Esophagus squamous epithelium (tissue), 5 donors: ENCODE measurements at places on chromosomes 3 and 15.
A peak's percentile ranks its signal among the peaks of the same experiment; 100 is the strongest.

DNA sequence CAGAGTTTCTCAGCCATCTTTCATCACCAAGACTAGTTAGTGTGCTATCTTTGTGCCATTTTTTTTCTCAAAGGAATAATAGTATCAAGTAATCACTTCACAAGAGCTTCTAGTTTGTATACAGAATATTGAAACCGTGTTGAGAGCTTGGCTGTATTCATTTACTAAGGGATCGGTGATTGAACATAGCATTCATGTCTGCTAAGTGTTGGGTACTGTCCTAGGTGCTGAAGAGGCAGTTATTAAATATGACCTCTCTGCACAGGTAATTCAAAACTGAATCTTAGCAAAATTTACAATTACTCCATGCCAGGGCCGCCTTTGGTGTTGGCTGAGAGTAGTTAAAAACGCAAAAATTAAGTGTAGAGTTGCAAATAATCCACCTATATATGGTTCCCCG is 355.3 kb upstream of the RORA start:
- no peaks in the 10 kb centered on the region for H3K4me1 ChIP-seq
- H3K27me3 ChIP-seq, result no peaks in the 10 kb centered on the region
- H3K4me3 ChIP-seq, result no peak overlapping the region
- no peak overlapping the region for H3K27ac ChIP-seq

DNA sequence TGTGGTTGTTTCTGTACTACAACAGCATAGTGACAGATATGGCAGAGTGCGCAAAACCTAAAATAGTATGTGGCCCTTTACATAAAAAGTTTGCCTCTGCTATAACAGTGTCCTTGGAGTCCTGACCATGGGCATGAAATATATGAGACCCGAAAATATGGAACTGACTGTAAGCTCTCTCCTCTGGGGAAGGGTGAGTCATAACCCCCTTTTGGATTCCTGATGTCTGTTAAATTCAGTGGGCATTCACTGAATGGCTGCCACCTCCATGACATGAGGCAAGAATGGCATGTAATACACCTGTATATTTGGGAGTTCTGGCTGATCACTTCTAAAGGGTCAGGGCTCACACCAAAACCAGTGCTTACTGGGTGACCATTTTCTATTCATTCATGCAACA is 6.1 kb downstream of the TBC1D2B start:
- peaks cover 72% of the 10 kb centered on the region for H3K4me1 ChIP-seq
- no peaks in the 10 kb centered on the region for H3K36me3 ChIP-seq
- H3K27me3 ChIP-seq, result no peaks in the 10 kb centered on the region
- H3K27ac ChIP-seq, result no peak overlapping the region
- no peak for DNase-seq
- no peak overlapping the region for H3K4me3 ChIP-seq

DNA sequence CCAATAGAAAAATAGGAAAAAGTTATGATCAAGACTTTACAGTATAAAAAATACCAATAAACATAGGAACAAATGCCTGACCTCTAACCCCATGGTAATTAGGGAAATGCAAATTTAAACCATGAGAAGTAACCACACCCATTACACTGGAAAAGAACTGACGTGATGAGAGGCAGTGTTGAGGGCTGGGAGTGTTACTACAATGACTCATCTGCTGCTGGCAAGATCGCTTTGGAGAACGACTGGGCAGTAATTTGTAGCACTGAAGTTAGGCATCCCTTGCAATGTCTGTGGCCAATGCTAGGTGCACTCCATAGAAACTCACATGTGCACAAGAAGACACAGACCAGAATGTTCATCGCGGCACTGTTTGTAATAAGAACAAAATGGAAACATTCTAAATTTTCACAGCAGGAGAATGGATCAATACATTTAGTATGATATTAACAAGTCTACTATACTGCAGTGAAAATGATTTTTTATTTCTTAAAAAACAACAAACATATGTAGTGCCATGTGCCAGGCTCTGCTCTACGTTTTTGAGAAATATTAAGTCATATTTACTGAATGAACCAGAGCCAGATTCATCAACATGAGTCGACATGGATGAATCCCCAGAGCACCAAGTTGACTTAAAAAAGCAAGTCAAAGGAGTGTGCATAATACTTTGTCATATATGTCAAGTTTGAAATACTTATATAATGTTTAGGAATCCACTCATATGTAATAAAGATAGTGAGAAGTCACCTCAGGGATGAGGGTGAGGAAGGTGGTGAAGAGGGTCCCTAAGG is 37.6 kb upstream of the EPHB3 start:
- peaks cover 20% of the 10 kb centered on the region for H3K4me1 ChIP-seq
- H3K27me3 ChIP-seq, result no peaks in the 10 kb centered on the region
- H3K4me3 ChIP-seq, result no peak overlapping the region
- no peaks in the 10 kb centered on the region for H3K36me3 ChIP-seq
- no peak for DNase-seq

DNA sequence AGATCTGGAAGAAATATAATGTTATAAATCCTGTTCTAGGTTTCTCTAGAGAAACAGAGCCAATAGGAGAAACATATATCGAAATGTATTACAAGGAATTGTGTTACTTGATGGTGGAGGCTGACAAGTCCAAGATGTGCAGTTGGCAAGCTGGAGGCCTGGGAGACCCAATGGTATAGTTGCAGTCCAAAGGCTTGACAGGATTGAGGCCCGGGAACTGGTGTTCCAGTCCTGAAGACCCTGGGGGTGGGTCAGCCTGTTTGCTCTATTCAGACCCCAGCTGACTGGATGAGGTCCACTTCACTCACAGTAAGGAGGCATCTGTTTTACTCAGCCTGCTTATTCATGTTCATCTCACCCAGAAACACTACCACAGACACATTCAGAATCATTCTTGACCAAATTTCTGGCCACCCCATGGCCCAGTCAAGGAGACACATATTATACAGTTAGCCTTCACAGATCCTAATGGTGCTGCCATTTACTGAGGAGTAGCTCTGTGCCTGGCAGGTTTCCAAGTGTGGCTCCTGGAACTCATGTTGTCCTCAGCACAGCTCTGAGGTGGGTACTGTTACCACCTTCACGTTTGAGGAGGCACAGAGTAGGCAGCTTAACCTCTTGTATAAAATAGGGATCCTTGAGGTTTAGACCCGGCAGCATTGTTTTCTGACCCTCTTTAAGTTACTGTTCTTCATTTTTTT is 3.7 kb downstream of the TRAK1 start:
- peaks cover 94% of the 10 kb centered on the region for H3K4me1 ChIP-seq
- H3K27ac ChIP-seq, result no peak overlapping the region
- DNase-seq, result no peak
- H3K36me3 ChIP-seq, result peaks cover 4% of the 10 kb centered on the region

DNA sequence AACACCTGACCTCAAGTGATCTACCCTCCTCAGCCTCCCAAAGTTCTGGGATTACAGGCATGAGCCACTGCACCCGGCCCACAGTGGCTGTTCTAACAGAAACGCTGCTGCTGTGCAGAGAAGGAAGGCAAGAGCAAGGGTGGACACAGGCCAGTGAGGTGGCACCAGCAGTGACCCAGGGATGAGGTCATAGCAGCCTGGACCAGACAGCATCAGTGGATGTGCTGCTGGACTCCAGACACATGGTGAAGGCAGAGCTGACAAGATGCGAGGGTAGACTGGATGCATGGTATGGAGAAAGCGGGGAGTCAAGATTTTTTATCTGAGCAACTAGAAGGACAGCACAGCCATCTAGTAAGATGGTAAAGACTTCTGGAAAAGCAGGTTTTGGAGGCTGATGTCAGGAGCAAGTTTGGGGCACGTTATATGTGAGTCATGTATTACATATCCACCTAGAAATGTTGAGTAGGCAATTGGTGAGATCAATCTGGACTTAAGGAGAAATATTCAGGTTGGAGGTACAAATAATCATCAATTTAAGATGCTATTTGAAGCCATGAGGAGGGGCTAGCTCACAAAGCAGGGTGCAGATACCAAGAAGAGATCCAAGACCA is 22.1 kb upstream of the TJP1 start:
- H3K27ac ChIP-seq, result peak overlapping the region; percentile 28
- DNase-seq, result no peak
- no peaks in the 10 kb centered on the region for H3K36me3 ChIP-seq
- peaks cover 10% of the 10 kb centered on the region for H3K4me1 ChIP-seq
- H3K27me3 ChIP-seq, result no peaks in the 10 kb centered on the region

DNA sequence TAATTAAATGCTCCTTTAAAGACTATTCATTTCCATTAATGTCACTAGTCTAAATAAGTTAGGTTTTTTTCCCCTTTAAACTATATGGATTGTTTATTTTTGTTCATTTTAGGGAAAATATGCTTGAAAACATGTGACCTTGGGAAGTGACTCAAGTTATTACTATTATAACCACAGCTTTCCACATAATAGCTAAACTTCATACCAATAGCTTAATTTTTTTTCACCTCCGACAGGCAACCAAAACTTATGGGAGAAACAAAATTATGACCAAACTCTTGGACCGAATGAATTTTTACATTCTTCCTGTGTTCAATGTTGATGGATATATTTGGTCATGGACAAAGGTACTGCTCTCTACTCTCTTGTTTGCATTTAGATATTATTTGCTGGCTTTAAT is 16.2 kb downstream of the CPA3 start:
- H3K4me3 ChIP-seq, result no peak overlapping the region
- no peaks in the 10 kb centered on the region for H3K27me3 ChIP-seq
- DNase-seq, result no peak
- no peaks in the 10 kb centered on the region for H3K36me3 ChIP-seq

GRCh38 chr3:172227340-172228035 is 188.1 kb downstream of the FNDC3B start:
- DNase-seq, result no peak
- H3K36me3 ChIP-seq, result peaks cover 13% of the 10 kb centered on the region
- no peaks in the 10 kb centered on the region for H3K27me3 ChIP-seq
- H3K4me1 ChIP-seq, result no peaks in the 10 kb centered on the region
- H3K27ac ChIP-seq, result no peak overlapping the region
- H3K4me3 ChIP-seq, result no peak overlapping the region

- DNase-seq, result no peak
- no peak overlapping the region for H3K4me3 ChIP-seq
- no peaks in the 10 kb centered on the region for H3K4me1 ChIP-seq
- no peaks in the 10 kb centered on the region for H3K27me3 ChIP-seq
- peaks cover 34% of the 10 kb centered on the region for H3K36me3 ChIP-seq
- H3K27ac ChIP-seq, result no peak overlapping the region
These were observed 34.7 kb upstream of the C3orf38 start for GRCh38 chr3:88114878-88115549.

GRCh38 chr3:196569003-196569516 is 600 bp downstream of the FBXO45 start:
- H3K4me3 ChIP-seq, result peak overlapping the region; percentile 89
- DNase-seq, result no peak
- peak overlapping the region; percentile 95 for H3K27ac ChIP-seq
- H3K36me3 ChIP-seq, result no peaks in the 10 kb centered on the region
- no peaks in the 10 kb centered on the region for H3K27me3 ChIP-seq

GRCh38 chr3:43222590-43222989 is 63.8 kb upstream of the SNRK start:
- no peaks in the 10 kb centered on the region for H3K36me3 ChIP-seq
- DNase-seq, result no peak
- H3K27ac ChIP-seq, result no peak overlapping the region
- no peaks in the 10 kb centered on the region for H3K27me3 ChIP-seq
- no peak overlapping the region for H3K4me3 ChIP-seq

GRCh38 chr3:193885832-193886231 is 250.1 kb upstream of the HES1 start:
- peak overlapping the region; percentile 83 for H3K27ac ChIP-seq
- H3K36me3 ChIP-seq, result no peaks in the 10 kb centered on the region
- H3K4me3 ChIP-seq, result no peak overlapping the region
- H3K4me1 ChIP-seq, result peaks cover 45% of the 10 kb centered on the region
- no peaks in the 10 kb centered on the region for H3K27me3 ChIP-seq

DNA sequence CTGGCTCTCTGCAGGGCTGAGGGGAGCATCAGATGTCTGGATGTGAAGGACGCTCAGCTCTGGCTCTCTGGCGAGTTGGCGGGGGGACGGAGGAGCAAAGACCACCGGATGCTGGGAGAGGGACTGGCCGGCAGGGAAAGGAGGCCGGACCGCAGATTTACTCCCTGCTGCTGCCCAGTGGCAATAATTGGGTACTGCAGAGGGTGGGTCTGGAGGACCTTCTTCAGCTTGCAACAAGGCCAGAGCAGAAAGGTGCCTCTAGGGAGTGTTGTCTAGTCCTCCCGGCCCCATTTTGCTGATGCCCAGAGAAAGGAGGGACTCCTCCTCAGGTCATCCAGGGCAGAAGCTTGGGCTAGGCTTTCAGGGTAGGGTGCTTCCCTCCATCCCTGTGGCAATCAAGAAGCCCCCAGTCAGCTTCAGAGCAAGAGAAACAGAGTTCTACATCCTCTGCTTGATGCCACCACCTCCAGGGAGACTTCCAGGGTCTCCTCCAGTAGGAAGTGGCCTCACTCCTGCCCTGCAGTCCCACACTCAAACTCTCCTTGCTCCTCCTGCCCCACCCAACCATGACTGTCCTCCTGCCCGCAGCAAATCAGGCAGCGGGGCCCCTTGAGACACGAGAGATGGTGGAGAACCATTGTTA is 20.3 kb upstream of the CSPG4 start:
- H3K4me1 ChIP-seq, result peaks cover 28% of the 10 kb centered on the region
- no peak for DNase-seq
- H3K4me3 ChIP-seq, result no peak overlapping the region
- no peaks in the 10 kb centered on the region for H3K36me3 ChIP-seq

GRCh38 chr15:48999314-48999713 is 35.6 kb upstream of the SHC4 start:
- H3K27ac ChIP-seq, result no peak overlapping the region
- no peak overlapping the region for H3K4me3 ChIP-seq
- H3K36me3 ChIP-seq, result no peaks in the 10 kb centered on the region
- no peak for DNase-seq

DNA sequence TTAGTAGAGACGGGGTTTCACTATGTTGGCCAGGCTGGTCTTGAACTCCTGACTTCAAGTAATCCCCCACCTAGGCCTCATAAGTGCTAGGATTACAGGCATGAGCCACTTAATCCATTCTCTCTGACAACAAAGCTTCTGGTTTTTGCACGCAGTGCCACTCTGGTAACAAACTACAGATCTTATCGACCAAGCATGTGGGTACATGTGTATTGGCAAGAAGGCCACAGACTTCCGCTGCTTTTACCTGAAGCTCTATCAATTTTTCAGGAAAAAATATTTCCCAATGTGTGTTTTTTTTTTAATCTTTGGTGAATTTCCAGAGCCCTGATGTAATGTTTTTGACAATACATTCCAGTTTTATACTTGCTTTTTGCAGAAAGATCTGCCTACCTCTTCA is 182.5 kb downstream of the PCCB start:
- no peaks in the 10 kb centered on the region for H3K27me3 ChIP-seq
- DNase-seq, result no peak
- no peak overlapping the region for H3K27ac ChIP-seq
- no peaks in the 10 kb centered on the region for H3K4me1 ChIP-seq
- no peaks in the 10 kb centered on the region for H3K36me3 ChIP-seq

GRCh38 chr15:67510597-67511190 is 10.2 kb upstream of the C15orf61 start:
- no peak for DNase-seq
- H3K36me3 ChIP-seq, result no peaks in the 10 kb centered on the region
- H3K4me3 ChIP-seq, result no peak overlapping the region
- H3K27me3 ChIP-seq, result no peaks in the 10 kb centered on the region
- no peaks in the 10 kb centered on the region for H3K4me1 ChIP-seq

GRCh38 chr3:156307704-156308103 is 187.3 kb downstream of the KCNAB1 start:
- peaks cover 11% of the 10 kb centered on the region for H3K4me1 ChIP-seq
- DNase-seq, result no peak
- no peak overlapping the region for H3K4me3 ChIP-seq
- no peak overlapping the region for H3K27ac ChIP-seq
- no peaks in the 10 kb centered on the region for H3K36me3 ChIP-seq
- H3K27me3 ChIP-seq, result no peaks in the 10 kb centered on the region
